Germinal center (tissue), 1 donor: ENCODE measurements at places on chromosomes 2 and 18.

GRCh38 chr2:202361108-202361507 lies 15.0 kb upstream of the BMPR2 start:
- no peak for DNase-seq

- DNase-seq: no peak
Observed at GRCh38 chr2:5995832-5996231, 303.6 kb downstream of the SOX11 start.

GRCh38 chr2:206452242-206452641 lies 8.9 kb downstream of the ADAM23 start:
- DNase-seq: no peak

GRCh38 chr2:143524119-143524553 lies 394.9 kb downstream of the ARHGAP15 start:
- no peak for DNase-seq

GRCh38 chr2:96691022-96691612 lies 48.6 kb downstream of the FER1L5 start:
- DNase-seq: no peak

DNA sequence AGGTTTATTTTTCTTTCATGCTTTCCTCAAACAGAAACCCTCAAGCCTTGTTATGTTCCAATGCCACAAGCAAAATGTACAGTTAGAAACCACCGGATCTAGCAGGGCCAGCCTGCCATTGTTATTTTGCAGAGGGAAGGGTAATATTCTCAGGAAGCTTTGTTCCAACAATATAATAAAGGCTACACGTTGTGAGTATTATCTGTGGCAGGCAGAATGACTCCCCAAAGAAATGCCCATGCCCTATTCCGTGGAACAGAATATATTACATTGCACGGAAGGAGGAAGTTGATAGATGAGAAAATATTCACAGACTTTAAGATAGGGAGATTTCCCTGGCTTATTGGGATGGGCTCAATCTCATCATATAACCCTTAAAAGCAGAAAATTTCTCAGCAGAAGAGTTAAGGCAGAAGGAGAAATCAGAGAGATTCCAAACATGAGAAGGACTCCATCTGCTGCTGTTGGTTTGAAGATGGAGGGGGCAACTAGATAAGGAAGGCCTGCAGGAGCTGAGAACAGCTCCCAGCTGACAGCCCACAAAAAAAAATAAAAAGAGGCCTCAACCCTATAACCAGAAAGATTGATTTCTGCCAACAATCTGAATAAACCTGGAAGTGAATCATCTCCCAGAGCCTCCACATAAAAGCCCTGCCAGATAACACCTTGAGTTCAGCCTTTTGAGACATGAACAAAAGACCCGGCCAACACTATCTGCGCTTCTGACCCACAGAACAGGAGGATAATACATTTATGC lies 466.6 kb downstream of the LPIN1 start:
- DNase-seq: no peak

DNA sequence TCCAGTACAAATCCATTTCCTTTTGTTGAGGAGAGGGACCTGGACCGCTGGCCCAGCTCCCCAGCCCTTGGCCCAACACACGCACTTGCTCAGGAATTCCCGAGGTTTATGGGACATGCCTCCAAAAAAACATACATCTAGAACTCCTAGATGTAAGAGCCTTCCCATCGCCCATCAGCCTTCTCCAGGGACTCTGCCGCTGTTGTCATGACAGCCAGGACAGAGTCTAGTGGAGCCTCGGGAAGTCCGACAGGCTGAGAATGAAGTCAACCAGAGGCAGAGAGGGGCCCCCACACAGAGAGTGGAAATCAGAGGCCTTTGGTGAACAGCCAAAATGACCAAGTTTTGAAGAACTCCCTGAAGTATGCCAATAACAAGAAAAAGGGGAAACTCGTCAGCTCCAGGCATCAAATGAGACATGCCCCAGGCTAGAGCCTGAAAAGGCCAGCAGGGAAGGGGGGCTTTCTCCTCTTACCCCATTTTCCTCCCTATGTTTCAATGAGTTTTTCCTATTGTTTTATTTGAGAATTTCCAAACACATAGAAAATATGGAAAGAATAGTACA lies 43.2 kb upstream of the CAB39 start:
- DNase-seq: no peak

DNA sequence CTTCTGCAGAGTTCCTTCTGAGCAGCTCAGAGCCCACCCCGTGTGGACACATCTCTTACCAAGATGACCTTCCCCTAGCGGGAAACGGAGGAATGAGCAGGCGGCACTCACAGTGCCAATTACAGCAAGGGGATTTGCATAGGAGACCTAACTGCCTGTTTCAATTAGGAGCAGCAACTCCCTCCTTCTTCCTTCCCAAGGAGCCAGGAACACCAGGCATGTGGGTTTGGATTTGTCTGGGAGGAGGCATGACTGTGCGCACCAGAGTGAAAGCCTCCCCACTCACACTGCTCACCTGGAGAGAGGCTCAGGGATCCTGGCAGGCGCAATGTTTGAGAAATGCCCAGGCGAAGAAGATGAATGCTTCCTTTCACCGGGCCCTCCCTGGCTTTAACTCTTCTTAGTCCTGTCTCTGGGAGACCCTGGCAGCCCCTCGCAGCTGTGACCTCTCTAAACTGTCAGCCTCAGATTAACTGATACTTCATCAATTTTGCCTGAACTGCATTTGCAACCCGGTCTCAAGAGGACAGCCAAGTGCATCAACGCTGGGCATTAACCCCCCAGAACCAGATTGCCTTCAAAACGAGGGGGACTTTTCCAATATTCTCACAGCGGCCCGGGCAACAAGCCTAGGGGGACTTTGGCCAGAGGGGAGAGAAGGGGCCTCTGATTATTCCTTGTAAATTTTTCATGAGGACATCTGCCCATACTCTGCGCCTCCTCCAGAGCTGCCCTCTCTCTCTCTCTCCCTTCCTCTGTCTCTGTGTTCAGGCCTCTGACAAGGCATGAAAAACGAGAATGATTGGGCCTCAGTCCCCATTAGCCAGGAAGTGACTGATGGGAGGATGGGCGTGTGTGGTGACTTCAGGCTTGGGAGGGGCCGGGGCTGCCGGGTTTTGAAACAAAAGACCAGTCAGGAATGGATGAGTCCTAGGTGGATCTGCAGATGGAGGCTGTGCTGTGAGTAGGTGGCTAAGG lies 93.8 kb downstream of the CMPK2 start:
- DNase-seq: no peak

DNA sequence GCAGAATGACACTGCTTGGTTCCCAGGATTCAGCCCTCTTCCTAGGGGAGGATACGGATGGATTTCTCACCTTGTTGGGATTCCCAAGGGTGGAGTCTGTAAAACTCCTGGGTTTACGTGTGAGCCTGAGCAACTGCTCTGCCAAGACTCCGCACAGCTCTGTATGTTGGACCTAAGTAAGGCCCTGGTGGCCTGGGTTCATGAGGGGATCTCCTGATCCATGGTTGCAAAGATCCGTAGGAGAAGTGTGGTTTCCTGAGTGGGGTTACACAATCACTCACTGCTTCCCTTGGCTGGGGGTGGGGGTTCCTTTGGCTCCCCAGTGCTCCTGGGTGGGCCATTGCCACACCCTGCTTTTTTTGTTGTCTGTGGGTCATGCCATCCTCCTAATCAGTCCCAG lies 37.7 kb downstream of the ANKRD12 start:
- no peak for DNase-seq

DNA sequence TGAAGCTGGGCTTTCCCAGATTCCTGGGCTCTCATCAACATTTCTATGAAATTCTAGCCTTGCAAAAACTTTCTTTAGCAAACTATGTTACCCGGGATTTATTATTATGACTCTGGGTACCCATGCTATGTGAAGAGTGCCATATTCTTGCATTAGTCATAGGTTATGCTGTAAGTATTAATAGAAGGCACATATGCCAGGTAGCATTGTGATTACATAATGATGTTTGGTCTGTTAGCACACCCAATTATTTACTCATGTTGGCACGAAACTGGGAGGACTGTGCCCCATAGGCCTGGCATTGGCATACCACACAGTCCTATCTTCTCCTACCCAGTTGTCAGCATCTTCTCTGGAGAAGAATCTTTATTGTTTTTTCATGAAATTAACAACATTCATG lies 171.0 kb downstream of the SLC4A3 start:
- DNase-seq: no peak

GRCh38 chr2:218644721-218645120 lies 14.7 kb downstream of the ZNF142 start:
- DNase-seq: no peak

DNA sequence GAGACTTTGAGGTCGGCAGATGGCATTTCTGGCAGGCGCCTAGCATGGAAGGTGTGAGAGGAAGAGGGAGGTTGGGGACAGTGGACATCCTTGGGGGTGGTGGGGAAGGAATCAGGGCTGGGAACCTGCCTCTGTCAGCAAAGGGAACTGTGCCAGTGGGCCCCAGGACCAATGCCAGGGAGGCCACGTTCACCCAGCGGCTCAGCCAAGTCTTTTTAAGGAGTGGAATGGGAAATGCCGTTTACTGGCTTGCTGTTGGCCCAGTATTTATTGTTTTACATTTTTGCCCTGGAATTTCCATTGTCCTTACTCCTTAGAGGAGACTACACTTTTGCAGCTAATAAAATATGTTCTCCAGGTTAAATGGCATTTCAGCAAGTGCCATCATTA lies 135.2 kb downstream of the MCFD2 start:
- no peak for DNase-seq

DNA sequence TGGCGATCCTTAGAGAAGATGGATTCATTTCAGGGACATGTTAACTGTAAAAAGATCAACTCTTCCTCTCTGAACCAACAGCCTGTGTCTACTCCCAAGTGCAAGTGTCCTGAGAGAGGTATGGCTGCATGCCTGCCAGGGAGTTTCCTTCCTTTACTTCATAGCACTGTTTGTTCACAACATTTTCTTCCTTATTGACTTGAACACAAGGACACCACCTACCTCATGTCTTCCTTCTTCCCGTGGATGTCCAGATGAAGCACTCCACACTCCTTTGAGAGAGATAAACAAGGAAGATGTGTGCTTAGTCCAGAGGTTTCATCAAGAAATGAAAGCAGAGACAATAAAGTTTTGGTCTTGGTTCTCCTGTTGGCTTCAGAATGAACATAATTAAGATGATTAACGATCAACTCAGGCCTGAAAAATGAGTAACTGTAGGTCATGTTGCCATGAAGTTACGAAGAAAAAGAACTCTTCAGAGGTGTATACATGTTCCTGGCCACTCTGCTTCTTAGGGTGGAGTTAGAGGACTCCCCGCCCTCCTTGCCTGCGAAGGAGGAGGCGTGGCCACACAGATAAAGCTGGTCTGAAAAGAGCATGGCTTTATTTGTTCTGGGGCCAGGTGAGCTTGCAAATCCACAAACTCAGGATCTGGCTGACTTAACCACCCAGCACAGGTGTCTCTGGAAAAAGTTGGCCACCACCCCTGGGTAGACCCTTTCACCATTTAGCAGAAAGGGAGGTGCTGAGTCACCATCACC lies 155.0 kb upstream of the KCTD1 start:
- no peak for DNase-seq
